Suprapubic skin (tissue), 4 donors: ENCODE measurements at places on chromosomes 2 and 18. TPM values are rescaled to one million over a fixed set of nuclear protein-coding genes. Genes with fewer than 3 reads are reported as not detected.

DNA sequence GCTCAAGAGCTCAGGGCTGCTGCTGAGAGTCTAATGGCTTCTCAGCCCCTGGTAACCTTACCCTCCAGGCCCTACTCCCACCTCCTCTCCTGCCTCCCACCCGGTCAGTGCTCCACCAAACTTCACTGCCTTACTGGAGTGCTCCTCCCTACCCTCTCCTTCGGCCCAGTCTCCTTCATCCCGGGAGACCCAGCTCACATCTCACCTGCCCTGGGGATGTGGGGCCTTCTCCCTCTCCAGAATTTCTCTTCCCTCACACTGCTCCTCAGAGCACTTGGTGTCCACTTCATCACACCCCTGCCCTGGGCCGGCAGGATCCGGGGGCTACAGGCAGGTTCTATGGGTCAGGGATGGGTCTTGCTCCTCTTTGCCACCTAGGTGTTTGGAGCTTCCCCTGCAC, 21.6 kb downstream of the PTPN18 start:
- DNase-seq: no peak

DNA sequence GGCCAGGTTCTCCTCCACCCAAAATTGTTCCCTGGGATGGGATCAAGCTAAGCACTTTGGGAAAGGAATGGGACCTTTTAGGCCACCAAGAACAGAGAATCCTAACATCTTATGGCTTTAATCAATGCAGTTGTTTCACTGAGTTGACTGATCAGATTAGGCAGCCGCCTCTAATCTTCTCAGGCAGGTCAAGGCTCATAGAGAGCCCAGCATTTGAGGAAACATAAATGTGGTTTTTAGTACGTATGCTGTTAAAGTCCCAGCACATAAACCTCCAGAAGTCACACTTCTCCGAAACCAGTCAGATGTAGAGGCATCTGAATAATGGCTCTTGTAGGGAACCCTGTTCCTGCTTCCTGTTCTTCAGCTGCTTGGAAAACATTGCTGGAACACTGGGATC, 99.5 kb upstream of the RMDN2 start:
- no peak for DNase-seq

DNA sequence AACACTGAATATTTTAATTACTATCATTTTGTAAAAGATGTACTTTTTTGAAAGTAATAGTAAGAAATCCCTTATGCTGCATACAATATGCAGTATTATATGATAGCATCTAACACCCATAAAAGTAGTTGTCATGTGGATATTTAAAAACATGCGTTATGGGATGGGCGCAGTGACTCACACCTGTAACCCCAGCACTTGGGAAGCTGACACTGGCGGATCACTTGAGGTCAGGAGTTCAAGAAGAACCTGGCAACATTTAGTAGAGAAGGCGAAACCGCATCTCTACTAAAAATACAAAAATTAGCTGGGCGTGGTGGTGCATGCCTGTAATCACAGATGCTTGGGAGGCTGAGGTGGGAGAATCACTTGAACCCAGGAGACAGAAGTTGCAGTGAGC, 88.9 kb downstream of the FEZ2 start:
- DNase-seq: no peak

The GALNT14 gene
- total RNA-seq: 4.0 TPM

The CXCR4 gene
- total RNA-seq: 6.8 TPM

The PIEZO2 gene
- 0.68 TPM for total RNA-seq
